ENCODE measurements at places on chromosomes 3 and 15.

DNA sequence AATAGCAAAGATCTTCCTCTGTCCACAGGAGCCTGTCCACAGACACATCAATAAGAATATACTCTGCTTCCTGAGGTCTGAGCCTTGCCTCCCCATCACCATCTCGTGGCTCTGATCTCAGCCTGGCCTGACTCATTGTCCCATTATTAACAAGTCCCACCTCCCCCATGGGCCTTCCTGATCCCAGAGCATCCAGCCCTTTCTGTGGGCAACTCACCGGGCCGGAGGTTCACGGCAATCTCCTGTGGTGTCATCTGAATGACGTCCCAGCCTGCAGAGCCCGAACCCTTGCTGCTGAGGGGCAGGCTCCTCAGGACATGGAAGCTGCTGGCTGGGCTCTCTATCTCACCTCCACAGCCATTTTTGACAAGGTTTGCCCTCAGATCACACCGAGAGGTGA is 28.1 kb downstream of the ITGB5 start:
- DNase-seq = no peak

DNA sequence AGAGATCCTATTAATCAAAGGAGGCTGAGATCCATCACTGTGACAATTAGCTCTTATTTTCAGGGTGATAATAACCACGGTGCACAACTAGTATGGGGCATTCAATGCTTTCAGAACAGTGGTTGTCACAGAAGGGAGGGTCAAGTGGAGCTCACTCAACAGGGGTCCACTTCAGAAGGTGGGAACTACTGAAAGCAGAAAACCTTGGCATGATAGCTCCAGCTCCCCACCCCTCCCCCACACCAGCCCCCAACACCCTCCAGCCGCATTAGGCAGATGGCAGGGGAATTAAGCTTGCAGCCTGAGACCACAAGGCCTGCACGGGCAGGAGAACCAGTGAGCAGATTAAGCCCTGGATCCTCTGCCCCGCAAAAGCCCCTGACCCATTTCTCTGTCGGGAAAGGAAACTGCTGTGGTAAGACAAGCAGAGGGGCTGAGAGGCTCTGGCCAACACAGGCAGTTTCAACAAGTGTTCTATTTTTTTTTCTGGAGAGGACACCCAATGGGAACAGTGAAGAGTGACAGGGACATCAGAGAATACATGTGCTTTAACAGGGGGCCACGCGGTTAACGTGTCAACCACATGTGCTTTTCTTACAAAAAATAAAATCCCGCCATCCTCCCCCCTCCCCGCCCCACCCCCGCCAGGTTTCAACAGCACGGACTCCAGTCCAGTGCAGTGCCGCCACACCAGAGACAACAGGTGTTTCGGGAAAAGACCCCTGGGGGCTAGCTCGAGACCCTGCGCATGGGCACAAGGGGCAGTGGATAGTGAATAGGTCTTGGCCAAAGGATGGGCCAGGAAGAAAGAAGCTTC is 997 bp downstream of the FYCO1 start:
- DNase-seq = peak; percentile 43

DNA sequence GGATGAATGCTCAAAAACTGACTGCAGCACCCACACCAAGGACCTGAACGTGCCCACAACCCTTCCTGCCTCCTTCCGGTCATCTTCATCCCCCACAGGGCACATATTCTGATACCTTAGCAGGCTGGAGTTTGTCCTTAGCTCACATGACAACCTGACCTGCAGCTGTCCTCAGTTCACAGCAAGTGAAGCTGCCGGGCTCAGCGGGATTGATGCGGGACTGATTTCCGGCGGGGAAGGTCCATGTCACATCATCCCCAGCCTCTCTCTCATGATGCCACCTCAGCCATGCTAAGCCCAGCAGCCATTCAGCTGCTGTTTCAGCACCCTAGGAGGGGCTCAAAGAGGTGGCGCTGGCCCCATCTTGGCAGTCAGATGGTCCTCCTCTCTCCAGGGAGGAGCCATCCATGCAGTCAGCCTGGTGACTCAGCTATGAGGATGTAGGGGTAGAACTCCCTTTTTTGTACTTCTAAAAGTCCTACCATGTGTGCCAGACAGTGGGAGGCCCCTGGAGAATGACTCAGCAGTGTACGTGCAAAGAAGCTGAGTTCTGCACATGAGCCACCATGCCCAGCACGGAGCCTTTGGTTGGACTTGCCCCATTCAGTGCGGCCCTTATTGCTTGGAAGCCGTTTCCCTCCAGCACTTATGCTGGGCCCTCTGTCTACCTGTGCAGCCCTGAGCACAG is 9.5 kb downstream of the CA12 start:
- no peak for DNase-seq

GRCh38 chr3:110984456-110985250 is 87.0 kb upstream of the NECTIN3 start:
- DNase-seq = no peak

- no peak for DNase-seq
Measured at GRCh38 chr3:31225923-31226322, 306.8 kb upstream of the STT3B start.

DNA sequence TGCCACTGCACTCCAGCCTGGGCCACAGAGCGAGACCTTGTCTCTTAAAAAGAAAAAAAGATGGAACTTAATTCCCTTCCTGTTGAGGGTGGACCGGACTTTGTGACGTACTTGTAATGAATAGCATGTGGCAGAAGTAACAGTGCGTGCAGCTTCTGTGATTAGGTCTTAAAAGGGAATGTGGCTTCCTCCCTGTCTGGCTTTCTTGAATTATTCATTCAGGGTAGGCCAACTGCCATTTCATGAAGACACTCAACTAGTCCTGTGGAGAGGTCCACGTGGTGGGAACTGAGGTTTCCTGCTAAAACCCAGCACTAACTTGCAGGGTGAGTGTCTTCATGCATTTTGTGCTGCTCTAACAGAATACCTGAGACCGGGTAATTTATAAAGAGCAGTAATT is 98.9 kb upstream of the PIAS1 start:
- DNase-seq = no peak

- DNase-seq = no peak
Measured at GRCh38 chr15:69910514-69910913, 187.2 kb downstream of the TLE3 start.

DNA sequence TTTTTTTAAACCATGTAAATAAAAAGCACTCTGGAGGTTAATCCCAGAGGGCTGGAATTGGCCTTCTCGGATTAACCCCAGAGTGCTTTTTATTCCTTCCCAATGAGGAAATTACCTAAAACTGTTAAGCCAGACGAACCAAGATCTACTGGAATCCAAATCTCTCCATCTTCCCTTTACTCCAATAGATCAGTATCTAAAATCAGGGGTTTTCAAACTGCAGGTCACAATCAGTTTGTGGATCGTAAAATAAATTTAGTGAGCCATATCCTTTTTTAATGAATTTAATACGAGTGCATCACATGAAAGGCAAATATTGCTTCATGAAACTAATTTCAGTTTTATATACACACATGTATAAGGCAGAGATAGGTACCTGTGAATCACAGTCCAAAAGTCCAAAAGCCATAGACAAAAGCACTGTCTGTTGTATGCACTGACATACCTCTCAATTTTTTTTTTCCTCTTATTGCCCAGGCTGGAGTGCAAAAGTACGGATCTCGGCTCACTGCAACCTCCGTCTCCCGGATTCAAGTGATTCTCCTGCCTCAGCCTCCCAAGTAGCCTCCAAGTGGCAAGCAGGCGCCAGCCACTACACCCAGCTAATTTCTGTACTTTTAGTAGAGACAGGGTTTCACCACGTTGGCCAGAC is 61.3 kb downstream of the TBL1XR1 start:
- DNase-seq = no peak
